ENCODE measurements at places on chromosomes 3 and 15.

GRCh38 chr3:174333640-174334039 is 525.5 kb upstream of the NAALADL2 start:
- no peak for DNase-seq

- no peak for DNase-seq
Observed at GRCh38 chr3:123116116-123116515, 49.3 kb downstream of the PDIA5 start.

DNA sequence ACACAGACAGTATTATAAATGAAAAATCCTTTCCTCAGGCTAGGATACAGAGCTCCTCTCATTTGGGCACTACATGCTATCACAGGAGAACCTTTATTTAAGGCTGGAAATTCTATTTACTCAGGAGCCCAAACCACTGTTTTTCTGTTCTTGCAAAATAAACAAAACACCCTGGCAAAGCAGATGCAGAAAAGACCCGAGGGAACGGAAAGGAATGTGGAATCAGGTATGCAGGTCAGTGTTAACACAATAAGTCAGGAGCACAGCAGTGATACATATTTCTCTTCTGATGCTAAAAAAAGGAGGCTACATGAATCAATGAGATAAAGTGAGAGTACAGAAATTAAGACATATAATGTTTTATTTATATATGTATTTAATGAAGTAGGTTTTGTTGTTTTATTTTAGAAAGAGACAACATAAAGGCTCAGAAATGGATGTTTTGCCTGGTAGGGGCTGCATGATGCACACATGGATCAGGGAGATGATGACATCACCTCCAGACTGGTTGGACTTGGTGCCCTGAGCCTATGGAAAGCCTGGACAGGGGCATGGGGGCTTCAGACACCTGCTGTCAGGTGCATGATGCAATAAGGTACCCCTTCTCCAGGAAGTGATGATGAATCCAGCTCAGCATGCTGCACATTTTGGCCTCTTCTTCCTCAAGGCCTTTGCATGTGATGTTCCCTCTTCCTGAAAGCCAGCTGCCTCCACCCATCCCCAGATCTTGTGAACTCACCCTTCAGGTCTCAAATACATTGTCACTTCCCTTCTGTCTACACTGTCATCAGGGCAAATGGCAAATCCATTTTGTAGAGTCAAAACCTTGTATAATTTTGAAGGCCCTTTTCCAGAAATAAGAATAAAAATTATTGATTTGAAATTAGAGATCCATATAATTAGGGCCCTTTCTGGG is 19.1 kb upstream of the RBP1 start:
- DNase-seq, result no peak

DNA sequence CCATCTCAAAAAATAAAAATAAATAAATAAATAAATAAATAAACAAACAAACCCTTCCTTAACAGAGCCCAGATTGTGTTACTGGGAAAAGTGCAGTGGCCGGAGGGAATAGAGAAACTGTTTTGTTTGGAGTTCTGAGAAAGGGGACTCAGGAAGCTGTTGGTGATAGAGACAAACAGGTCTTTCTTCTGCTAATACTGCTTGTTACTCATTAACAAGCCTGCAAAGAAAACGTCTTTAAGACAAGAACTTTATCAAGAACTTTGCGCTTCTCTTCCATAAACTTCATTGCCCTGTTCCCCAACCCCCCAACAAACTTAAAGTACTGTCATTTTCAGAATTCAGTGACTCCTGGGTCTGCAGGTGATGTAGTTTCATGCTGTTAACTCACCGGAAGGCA is 68.8 kb upstream of the GSK3B start:
- DNase-seq, result no peak

DNA sequence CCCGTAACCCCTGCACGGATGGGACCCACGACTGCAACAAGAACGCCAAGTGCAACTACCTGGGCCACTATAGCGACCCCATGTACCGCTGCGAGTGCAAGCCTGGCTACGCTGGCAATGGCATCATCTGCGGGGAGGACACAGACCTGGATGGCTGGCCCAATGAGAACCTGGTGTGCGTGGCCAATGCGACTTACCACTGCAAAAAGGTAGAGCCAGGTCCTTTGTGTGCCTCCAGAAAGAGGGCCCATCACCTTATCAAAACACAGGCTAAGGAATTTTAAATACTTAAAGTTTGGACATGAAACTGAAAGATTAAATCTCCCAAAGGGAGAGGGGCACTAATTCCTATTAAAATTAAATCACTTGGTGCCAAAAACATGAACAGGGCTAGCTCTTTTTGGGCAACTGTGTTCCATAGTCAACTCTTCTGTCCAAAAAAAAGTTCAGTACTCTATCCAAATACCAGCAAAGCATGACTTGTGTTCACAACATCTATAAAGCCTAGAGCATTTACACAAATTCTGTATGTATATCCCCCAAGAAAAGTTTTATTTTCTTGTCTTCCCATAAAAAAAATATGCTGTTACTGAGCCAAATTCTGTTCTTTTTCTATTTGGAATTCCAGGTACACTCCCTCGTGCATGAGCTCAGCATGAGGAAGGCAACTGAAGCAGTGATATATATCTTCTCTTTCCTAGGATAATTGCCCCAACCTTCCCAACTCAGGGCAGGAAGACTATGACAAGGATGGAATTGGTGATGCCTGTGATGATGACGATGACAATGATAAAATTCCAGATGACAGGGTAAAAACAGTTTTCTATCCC is 9.2 kb downstream of the THBS1 start:
- no peak for DNase-seq

Data from SK-N-DZ (cell line).